ENCODE measurements at places on chromosomes 4 and X.

DNA sequence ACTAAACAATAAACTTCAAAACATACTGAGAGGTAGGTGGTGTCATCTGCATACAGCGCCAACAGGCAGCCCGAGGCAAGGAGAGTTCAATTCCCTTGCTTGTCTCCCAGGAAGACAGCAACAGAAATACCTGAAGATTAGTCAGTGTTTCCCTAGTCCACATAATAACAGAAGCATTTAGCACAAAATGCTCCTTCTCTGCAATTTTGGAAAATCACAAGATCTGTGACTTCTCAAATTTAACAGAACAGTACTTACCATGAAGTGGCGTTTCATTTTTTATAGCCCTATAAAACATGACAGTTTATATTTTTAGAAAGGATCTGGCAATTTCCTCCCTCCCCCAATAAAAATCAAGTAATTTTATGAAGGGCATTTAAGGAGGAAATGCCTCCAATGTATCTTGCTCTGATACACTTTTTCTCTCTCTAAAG, 67.1 kb upstream of the MYOZ2 start:
- DNase-seq, result no peak

- no peak for DNase-seq
Observed at GRCh38 chr4:181670506-181670905, 572.7 kb upstream of the TENM3 start.

GRCh38 chr4:145066063-145066501, 31.9 kb downstream of the ANAPC10 start:
- DNase-seq, result no peak

DNA sequence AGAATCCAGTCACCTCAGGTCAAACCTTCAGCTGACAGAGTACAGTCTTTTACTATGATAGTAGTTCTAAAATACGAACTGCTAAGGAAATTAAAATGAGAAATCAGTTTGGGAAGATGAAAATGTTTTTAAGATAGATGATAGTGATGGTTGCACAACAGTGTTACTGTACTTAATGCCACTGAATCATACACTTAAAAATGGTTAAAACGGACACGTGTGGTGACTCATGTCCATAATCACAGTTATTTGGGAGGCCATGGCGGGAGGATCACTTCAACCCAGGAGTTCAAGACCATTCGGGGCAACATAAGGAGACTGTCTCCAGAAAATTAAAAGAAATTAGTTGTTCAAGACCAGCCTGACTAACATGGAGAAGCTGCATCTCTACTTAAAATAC, 41.4 kb downstream of the ABHD18 start:
- no peak for DNase-seq

GRCh38 chrX:123155327-123155726, 28.8 kb upstream of the GRIA3 start:
- DNase-seq, result no peak

GRCh38 chrX:1483843-1484637, 31.3 kb upstream of the ASMTL start:
- no peak for DNase-seq

GRCh38 chr4:152807294-152807829, 27.6 kb downstream of the ARFIP1 start:
- DNase-seq, result no peak

DNA sequence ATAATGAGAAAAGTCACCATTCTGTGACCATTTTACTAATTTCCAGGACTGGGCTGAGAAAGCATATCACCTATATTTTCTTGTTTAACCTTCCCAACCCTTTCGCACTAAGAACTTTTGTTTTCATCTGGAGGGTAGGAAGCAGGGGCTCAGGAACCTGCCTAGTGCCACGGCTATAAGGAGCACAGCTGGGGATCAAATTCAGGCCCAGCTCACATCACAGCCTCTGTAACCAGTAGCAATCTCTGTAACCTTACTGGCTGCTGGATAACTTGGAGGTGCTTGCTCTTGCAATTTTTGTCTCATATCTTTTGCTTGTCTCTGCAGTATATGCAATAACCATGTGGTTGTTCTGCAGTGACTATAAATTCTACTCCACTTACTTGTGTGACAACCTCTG, 76.7 kb upstream of the PLAC1 start:
- DNase-seq, result no peak

- DNase-seq, result no peak
Observed at GRCh38 chrX:135982860-135983259, 2.4 kb upstream of the SLC9A6 start.

DNA sequence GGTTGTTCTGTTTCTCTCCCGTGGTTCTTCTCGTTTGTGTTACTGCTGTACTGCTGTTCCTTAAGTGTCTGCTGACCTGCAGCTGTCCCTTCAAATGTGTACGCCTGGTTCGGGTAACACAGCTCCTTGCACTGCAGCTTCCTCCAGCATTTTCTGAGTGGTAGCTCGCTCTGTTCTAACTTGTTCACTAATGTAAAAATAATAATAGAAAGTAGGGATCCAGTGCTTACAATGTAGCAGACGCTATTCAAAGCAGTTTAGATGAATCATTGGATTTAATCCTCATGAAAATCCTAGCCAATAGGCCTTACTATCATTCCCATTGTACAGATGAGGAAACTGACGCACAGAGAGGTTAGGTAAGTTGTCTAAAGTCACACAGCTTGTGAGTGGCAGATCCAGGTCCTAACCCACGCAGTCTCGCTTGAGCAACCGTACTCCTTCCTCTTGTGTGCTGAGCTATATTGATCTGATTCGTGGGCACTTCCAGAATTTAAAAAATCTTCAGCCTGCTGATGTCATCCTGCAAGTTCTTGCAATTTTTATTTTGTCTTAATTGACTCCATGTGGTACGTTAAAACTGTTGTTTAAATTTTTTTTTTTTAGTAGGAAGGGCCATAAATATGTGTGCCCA, 448.2 kb upstream of the FAT1 start:
- DNase-seq, result no peak

- no peak for DNase-seq
Observed at GRCh38 chr4:1171311-1172227, 814 bp downstream of the SPON2 start.

GRCh38 chr4:3041192-3042142, 32.9 kb downstream of the HTT-AS start:
- peak; percentile 29 for DNase-seq

DNA sequence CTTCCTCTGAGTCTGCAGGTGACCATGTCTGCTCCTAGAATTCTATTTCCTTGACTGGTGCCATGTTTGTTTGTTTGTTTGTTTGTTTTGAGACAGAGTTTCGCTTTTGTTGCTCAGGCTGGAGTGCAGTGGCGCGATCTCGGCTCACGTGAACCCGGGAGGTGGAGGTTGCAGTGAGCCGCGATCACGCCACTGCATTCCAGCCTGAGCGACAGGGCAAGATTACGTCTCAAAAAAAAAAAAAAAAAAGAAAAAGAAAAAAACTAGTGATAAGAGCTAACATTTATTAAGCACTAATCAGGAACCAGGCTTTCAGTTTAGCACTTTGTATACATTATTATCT, 7.2 kb downstream of the SAT1 start:
- no peak for DNase-seq
